Osteoblast (primary cell): ENCODE measurements at places on chromosomes 2 and 18. TPM values are rescaled to one million over a fixed set of nuclear protein-coding genes. Genes with fewer than 3 reads are reported as not detected.

GRCh38 chr2:195572895-195573683, 83.9 kb upstream of the SLC39A10 start:
- DNase-seq = no peak

DNA sequence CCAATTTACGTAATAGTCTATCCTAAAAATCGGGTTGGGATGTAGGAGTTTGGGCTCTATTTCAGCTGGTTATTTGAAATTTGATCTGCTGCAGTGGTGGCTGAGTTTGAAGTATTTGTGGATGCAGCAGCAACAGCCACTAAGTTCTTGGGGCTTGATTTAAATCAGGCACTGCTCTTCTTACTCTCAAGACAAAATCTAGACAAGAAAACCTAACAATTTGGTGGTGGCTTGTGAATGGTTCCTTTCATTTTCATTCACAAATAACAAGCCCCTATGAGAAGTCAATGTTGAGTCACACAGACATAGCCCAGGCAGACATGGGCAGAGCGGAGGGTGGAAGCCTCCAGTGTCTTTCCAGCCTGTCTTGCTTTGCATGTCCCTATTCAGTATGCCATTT, 199.3 kb downstream of the LTBP1 start:
- DNase-seq = peak; percentile 70

GRCh38 chr2:26988058-26988860, 17.8 kb downstream of the MAPRE3 start:
- peak; percentile 66 for DNase-seq

DNA sequence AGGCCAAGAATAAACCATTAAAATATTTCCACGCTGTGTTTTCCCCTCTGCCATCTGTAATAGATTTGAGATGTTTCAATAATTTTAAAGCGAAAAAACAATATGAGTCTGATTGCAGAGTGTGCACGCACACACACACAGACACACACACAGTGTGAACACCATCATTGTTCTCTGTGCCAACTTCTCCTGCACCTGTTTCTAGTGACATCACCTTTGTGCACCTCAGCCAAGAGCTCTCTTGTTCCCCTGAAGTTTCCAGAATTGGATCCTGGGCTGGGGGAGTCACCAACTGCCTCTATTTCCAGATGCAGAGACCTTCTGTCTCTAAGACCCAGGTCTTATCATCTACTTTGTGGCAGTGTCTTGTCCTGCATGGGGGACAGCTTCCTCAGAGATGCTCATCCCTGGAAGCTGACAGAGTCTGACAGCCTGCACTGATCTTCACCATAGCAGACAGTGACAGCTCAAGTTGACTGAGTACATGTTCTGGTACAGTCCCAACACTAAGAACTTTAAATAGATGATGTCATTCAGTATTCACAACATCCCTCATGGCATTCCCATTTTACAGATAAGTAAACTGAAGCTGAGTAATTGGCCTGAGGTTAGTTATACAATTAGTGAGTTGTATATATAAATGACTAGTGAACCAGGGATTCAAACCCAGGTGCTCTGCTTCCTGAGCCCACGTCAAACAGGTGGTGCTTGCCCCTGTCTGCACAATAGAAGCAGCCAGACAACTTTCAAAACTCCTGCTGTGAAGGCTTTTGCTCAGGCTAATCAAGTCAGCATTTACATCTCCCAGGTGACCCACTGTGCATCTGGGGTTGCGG, 39.4 kb downstream of the ACOXL start:
- DNase-seq = no peak

GRCh38 chr18:685438-685837, 27.0 kb downstream of the ENOSF1 start:
- DNase-seq = no peak

- no peak for DNase-seq
These were observed 136.9 kb upstream of the CAB39 start for GRCh38 chr2:230575642-230576324.

GRCh38 chr2:229410946-229411345, 139.9 kb upstream of the PID1 start:
- DNase-seq = no peak

DNA sequence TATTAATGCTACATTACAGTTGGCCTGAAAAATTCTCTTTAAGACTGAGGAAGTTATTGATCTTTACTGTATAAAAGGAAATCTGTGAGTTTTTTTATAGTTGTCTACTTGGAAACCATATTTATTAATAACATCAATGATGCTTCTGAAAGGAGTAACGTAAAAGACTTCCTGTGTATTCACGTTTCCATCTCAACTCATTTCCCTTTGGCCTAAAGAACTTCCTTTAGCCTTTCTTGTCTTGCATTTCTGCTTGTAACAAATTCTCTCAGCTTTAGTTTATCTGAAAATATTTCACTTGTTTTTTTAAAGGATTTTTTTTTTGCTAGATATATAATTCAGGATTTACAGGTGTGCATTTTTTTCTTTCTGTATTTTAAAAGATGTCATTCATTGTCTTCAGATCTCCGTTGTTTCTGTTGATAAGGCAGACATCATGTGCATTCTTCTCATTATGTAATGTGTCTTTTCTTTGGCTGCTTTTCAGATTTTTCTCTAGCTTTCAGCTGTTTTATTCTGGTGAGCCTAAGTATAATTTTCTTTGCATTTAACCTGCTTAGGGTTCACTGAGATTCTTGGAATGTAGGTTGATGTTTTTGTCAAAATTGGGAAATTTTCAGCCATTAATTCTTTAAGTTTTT, 159.0 kb upstream of the DAPL1 start:
- no peak for DNase-seq

GRCh38 chr2:230158468-230158867, 61.3 kb downstream of the SP110 start:
- no peak for DNase-seq

- peak; percentile 93 for DNase-seq
These were observed 209.6 kb downstream of the TWIST2 start for GRCh38 chr2:239057533-239057932.

GRCh38 chr2:86634352-86634751, 10.7 kb upstream of the RNF103 start:
- no peak for DNase-seq

DNA sequence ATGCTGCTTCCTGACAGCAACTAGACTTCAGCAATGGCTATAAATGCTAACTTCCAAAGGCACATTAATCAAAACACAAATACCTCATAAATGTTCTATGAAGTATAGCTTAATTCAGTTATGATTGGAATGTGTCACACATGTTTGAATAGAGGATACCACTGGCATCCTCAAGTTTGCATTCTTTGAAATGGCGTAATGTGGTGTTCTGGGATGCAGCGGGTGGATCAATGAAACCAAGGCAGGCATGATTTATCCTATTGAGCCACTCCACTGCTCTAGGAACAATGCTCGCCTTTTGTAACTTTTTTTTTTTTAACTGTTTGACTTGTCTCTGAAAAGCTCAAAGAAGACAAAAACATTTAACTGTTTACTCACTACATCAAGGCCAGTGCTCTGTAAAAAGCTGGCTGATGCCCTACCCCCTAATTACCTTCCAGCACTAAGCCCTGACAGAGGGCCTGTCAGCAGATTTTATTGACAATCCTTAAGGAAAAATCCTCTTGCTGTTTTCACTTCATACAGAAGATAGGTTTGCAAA, 278.8 kb upstream of the SESTD1 start:
- no peak for DNase-seq

GAREM2 gene
- 1.4 and 2.4 TPM in 2 replicates for total RNA-seq

VSNL1 gene
- 0.29 and 0.36 TPM in 2 replicates for total RNA-seq

UGT1A5 gene
- not detected in 2 replicates for total RNA-seq
